ENCODE measurements at places on chromosomes 2 and 18. TPM values are rescaled to one million over a fixed set of nuclear protein-coding genes. Genes with fewer than 3 reads are reported as not detected.

Gene ACKR3
- total RNA-seq: 33.7 TPM

Gene GAL3ST2
- total RNA-seq: 0.82 TPM

Gene FBXO15
- 3.5 TPM for total RNA-seq

Gene SLC30A3
- total RNA-seq: 2.2 TPM

Gene MRO
- total RNA-seq: 1.2 TPM

Gene DCC
- 7.9 TPM for total RNA-seq

Gene CAMKMT
- total RNA-seq: 19.9 TPM

Gene HOXD1
- 5.5 TPM for total RNA-seq

Gene PAX8
- total RNA-seq: 178 TPM

Gene ABCG8
- total RNA-seq: 1.4 TPM

Gene GBX2
- total RNA-seq: 0.35 TPM

Gene LRRTM4
- total RNA-seq: 3.0 TPM

Gene NGEF
- 1.7 TPM for total RNA-seq

Gene SNTG2
- total RNA-seq: 1.6 TPM

Gene ABCG5
- 0.18 TPM for total RNA-seq

Gene MROH2A
- total RNA-seq: 0.53 TPM

Gene NETO1
- 0.29 TPM for total RNA-seq

Gene GALNT13
- total RNA-seq: 1.1 TPM

Gene AQP12A
- total RNA-seq: not detected

Gene THSD7B
- total RNA-seq: 6.5 TPM

Gene MLPH
- 4.6 TPM for total RNA-seq

Gene RBKS
- total RNA-seq: 6.1 TPM

Gene CD226
- total RNA-seq: 2.9 TPM

Gene RSAD2
- total RNA-seq: 7.2 TPM

Gene RBM44
- total RNA-seq: 2.2 TPM

Gene PLB1
- 2.6 TPM for total RNA-seq

Gene ARPC2
- total RNA-seq: 159 TPM

Gene DRC1
- 0.76 TPM for total RNA-seq

Gene NEU4
- total RNA-seq: 0.99 TPM

Gene ACADL
- total RNA-seq: 16.1 TPM

Gene CCDC141
- 8.2 TPM for total RNA-seq

Gene HAAO
- total RNA-seq: 32.6 TPM

Gene POTEI
- 0.06 TPM for total RNA-seq

Gene NT5C1B
- not detected for total RNA-seq

Gene CXCR4
- 58.4 TPM for total RNA-seq

Measured in metanephros (tissue), 2 donors.